Activated naive CD8-positive, alpha-beta T cell treated with anti-CD3 and anti-CD28 coated beads, Interleukin-2, amount 50 U/mL, for 24 hours (primary cell): ENCODE measurements at places on chromosomes 6 and 20.

- no peaks in the 10 kb centered on the region for H3K27me3 ChIP-seq
- H3K4me3 ChIP-seq: peak overlapping the region; percentile 96
- peak overlapping the region; percentile 99 for H3K27ac ChIP-seq
- DNase-seq: peak; percentile 82
Measured at GRCh38 chr6:292506-293192, 362 bp downstream of the DUSP22 start.

DNA sequence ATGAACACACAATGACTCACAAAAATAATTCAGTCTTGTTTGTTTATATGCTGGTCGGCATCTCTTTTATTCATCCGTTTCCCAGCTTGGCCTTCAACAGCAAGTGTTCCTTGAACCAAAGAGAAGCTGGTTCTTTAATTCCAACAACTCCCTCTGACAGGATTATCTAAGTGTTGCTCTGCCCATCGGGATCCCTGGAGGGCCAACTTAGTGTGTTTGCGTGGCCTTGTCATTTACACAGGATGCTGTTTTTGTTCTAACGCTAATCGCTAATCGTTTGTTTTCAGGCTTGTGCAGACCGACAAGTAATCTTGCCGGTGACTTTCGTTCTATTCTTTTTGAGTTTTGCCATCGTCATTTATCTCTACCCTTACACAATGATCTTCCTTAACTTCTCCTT lies 267.4 kb upstream of the EXOC2 start:
- H3K27me3 ChIP-seq: peaks cover 24% of the 10 kb centered on the region
- no peaks in the 10 kb centered on the region for H3K36me3 ChIP-seq
- H3K4me3 ChIP-seq: no peak overlapping the region
- no peak overlapping the region for H3K27ac ChIP-seq

- peaks cover 1% of the 10 kb centered on the region for H3K4me1 ChIP-seq
- DNase-seq: no peak
- H3K27me3 ChIP-seq: peaks cover 27% of the 10 kb centered on the region
- H3K4me3 ChIP-seq: no peak overlapping the region
- no peak overlapping the region for H3K27ac ChIP-seq
Measured at GRCh38 chr20:63456429-63457284, 15.8 kb downstream of the KCNQ2 start.

DNA sequence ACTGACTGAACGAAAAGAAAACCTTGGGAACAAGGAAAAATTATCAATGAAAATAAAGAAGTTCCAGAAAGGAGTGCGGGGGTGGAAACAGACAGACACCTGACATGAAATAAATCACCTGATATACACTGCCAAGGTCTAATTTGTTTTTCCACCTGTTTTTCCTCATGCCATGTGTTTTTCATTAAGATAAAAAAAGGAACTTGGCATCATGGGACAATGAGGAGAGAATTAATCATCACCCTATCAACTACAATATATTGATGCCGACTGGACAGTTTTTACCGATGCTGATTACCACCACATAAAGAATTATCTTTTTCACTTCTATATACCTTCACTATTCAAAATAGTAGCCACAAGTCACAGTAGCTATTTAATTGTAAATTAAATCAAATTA lies 233.2 kb downstream of the ARHGAP18 start:
- H3K4me1 ChIP-seq: no peaks in the 10 kb centered on the region
- H3K27me3 ChIP-seq: no peaks in the 10 kb centered on the region
- no peak for DNase-seq
- no peak overlapping the region for H3K4me3 ChIP-seq
- no peaks in the 10 kb centered on the region for H3K36me3 ChIP-seq
- H3K27ac ChIP-seq: peak overlapping the region; percentile 22

DNA sequence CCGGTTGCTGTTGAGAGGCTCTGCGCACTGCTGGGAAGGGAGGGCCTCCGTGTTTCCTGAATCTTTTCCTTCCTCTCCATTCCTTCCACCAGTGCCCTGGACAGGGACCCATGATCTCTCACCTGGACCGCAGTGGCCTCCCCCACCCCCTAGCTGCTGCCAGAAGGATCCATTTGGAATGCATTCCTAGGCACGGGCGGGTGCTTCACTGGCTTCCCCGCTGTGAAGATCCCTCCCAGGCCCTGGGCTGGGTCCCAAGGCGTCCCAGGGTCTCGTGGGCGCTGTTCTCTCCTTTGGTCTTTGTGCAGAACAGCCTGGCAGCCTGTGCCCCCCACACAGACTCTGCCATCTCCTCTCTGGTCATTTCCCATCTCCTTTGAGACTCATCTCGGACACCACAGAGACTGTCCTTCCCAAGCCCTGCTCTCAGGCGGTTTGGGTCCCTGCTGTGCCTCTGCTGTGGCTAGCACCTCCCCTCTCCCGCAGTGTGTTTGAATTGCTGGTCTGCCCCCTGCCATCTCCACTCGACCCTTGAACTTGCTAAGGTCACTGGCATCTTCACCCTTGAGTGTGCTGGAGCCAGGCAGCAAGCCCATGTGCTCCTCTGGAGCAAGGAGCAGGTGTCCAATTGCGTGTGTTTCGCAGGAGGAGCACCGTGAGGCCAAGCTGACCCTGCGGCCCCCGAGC lies 59.0 kb downstream of the TCP11 start:
- no peak overlapping the region for H3K4me3 ChIP-seq
- no peak overlapping the region for H3K27ac ChIP-seq
- H3K27me3 ChIP-seq: no peaks in the 10 kb centered on the region
- H3K4me1 ChIP-seq: no peaks in the 10 kb centered on the region

DNA sequence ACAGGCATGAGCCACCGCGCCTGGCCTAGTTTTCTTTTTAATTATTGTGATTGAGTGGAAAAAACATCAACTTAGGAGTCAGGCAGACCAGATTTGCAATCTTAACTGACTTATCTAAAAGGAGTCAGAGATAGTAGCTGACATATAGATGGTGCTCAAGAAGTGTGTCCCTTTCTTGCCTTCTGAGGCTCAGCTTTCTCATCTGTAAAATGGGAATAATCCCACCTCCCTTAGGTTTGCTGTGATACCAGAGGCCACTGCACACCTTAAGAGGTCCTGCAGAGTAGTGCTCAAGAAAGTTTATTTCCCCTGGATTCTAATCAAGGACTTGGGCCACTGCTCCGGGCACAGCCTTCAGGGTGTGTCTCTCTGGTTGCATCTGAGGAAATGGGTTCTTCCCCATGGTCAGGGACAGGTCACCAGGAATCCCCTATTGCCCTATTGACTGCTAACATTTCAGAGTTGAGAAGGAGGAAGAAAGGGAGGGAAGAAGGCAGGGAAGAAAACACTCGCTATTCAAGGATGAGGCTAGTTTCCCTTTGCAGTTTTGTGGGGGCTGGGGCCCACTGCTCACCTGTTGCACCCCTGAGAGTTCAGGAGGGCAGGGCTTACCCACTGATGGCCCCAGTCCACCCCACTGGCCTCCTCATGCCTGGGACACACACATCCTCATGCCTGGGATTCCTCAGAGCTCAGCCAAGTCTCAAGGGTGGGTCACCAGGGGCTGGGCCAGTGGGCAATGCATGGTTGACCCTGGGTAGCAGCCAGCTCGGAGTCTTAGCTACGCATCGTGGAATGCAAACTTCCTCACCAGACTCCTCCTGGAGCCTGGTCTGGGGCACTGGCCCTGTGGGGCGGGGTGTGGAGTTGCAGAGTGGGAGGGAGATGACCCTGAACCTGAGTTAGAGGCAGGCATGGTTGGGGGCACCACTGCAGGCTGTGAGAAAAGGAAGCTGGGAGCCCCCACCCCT lies 21.2 kb downstream of the C6orf132 start:
- H3K36me3 ChIP-seq: no peaks in the 10 kb centered on the region
- H3K4me1 ChIP-seq: no peaks in the 10 kb centered on the region
- H3K4me3 ChIP-seq: no peak overlapping the region
- H3K27me3 ChIP-seq: peaks cover 10% of the 10 kb centered on the region

GRCh38 chr6:158686791-158687381 lies 37.0 kb downstream of the SYTL3 start:
- H3K27ac ChIP-seq: peak overlapping the region; percentile 74
- peak overlapping the region; percentile 25 for H3K4me3 ChIP-seq
- DNase-seq: peak; percentile 25
- H3K36me3 ChIP-seq: peaks cover 76% of the 10 kb centered on the region
- peaks cover 67% of the 10 kb centered on the region for H3K4me1 ChIP-seq
- H3K27me3 ChIP-seq: no peaks in the 10 kb centered on the region

- peaks cover 34% of the 10 kb centered on the region for H3K36me3 ChIP-seq
- H3K27ac ChIP-seq: no peak overlapping the region
- no peak overlapping the region for H3K4me3 ChIP-seq
- peaks cover 20% of the 10 kb centered on the region for H3K4me1 ChIP-seq
- no peaks in the 10 kb centered on the region for H3K27me3 ChIP-seq
Measured at GRCh38 chr6:5617179-5617578, 355.9 kb downstream of the FARS2 start.

DNA sequence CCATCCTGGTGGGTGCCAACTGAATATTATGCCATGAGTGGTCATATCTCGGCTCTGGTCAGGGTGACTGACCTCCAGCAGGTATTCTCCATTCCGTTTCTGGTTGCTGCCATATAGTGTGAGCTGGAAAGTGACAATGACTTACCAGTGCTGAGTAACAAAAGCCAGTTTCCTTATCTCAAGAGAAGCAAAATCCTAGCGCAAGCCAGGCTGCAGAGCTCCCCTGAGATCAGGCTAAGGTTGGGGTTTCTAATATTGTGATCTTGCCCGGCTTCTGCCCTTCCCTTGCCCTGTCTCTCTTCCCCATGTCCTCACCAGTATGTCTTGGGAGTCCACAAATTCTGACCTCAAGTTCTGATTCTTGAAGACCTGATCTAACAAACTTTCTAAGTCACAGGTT lies 271.3 kb upstream of the SPTLC3 start:
- H3K36me3 ChIP-seq: no peaks in the 10 kb centered on the region
- H3K27ac ChIP-seq: no peak overlapping the region
- no peak for DNase-seq
- H3K4me3 ChIP-seq: no peak overlapping the region
- no peaks in the 10 kb centered on the region for H3K27me3 ChIP-seq

DNA sequence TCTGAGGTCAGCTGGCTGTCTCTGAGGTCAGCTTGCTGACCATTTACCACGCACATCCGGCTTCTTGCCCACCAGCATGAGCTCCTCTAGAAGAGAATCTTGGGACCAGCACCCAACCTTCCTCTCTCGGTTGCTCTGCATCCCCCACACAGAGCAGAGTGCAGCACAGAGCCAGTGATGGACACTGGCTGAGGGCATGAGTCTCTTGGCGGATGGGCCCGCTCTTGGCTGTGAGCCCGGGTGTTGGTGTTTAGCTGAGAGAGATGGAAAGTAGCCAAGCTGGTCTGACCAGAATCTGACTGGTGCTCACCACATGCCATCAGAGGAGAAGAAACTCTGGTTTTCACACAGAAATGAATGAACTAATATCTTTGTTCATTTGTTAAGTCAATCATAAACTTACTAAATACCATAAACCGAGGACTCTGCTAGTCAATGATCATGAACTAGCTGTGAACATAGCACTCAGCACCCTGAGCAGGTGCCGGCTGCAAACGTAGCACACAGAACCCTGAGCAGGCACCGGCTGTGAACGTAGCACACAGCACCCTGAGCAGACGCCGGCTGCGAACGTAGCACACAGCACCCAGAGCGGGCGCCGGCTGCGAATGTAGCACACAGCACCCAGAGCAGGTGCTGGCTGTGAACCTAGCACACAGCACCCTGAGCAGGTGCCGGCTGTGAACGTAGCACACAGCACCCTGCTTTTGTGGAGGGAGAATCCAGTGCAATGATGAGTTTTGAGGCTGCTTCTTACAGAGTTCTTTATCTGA lies 10.4 kb upstream of the THBS2 start:
- no peak for DNase-seq
- no peak overlapping the region for H3K27ac ChIP-seq
- no peak overlapping the region for H3K4me3 ChIP-seq
- H3K4me1 ChIP-seq: no peaks in the 10 kb centered on the region

- H3K36me3 ChIP-seq: no peaks in the 10 kb centered on the region
- DNase-seq: no peak
- H3K4me1 ChIP-seq: no peaks in the 10 kb centered on the region
- no peak overlapping the region for H3K27ac ChIP-seq
- H3K27me3 ChIP-seq: peaks cover 8% of the 10 kb centered on the region
Measured at GRCh38 chr6:43967719-43968091, 159.5 kb downstream of the MRPL14 start.

- peaks cover 12% of the 10 kb centered on the region for H3K27me3 ChIP-seq
- H3K27ac ChIP-seq: no peak overlapping the region
Measured at GRCh38 chr6:6823030-6823429, 234.5 kb downstream of the LY86 start.

DNA sequence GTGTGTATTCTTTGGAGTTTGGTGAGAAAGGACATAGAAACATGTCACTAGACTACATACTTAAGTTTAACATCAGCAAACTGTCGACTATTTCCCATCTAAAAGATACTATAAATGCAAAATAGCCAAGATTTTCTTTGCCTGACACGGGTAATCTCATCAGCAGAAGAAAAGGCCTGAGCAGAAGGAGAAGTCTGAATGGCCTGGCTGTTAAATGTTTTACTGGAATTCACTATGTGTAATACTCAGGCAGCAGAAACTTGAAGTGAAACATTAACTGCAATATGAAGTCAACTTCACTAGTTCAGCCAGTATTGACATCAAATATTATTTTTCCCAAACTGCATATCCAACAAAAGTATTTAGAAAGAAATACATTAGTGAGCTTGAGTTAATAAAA lies 6.4 kb upstream of the DSE start:
- no peak for DNase-seq
- H3K27ac ChIP-seq: no peak overlapping the region
- H3K4me3 ChIP-seq: no peak overlapping the region
- peaks cover under 1% of the 10 kb centered on the region for H3K27me3 ChIP-seq
- peaks cover under 1% of the 10 kb centered on the region for H3K4me1 ChIP-seq
- H3K36me3 ChIP-seq: no peaks in the 10 kb centered on the region
